ENCODE measurements at places on chromosomes 4 and X.

GRCh38 chr4:138894011-138894410 lies 121.6 kb upstream of the NOCT start:
- DNase-seq, result no peak

- no peak for DNase-seq
Observed at GRCh38 chrX:40094900-40095582, 2.7 kb downstream of the BCOR start.

DNA sequence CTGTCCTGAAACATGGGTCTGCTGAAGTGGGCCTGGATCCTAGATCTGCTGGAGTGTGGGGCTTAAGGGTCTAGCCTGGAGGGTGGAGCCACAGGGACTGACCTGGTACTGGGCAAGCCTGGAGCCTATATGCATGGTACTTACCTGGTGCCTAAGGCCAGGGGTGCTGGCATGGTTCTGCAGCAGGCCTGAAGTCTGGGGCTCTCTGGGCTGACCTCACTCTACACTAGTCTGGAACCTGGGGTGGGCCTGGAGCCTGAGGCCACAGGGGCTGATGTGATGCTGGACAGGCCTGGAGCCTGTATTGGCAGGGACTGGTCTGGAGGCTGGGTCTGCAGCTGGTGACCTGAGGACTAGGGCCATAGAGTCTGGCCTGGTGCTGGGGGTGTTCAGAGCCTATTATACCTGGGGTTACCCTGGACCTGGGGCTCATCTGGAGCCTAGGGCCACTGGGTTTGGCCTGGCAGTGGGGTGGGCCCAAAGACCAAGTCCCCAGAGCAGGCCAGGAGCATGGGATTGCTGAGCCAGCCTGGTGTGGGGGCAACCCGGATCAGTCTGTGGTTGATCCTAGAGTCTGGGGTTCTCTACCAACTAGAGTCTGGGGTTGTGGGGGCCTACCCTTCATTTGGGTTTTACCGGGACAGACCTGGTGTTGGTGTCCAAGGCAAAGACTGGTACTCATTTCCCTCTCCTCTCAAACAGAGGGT lies 179.6 kb downstream of the SLC4A4 start:
- DNase-seq, result no peak

- no peak for DNase-seq
Observed at GRCh38 chr4:89829470-89830138, 7.4 kb downstream of the SNCA start.

GRCh38 chr4:4922441-4922840 lies 63.0 kb downstream of the MSX1 start:
- DNase-seq, result no peak

GRCh38 chr4:1572521-1572920 lies 111.6 kb downstream of the FAM53A start:
- DNase-seq, result no peak

- DNase-seq, result no peak
Observed at GRCh38 chr4:148874331-148874730, 432.1 kb upstream of the NR3C2 start.

DNA sequence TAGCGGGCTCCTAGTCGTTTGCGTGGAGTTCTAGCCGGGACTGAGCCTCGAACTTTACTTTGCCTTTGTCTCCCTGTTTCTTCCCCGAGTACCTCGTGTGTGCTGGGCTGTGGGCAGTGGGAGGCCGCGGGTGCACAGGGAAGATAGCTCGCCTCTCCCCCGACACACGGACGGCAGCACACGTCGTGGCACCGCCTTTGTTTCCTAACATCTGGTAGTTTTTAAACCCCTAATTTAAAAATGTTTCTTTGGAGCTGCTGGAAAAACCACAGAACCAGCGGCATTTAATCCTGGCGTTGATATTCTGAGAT lies 866 bp downstream of the RBM46 start:
- DNase-seq, result no peak

- DNase-seq, result no peak
Observed at GRCh38 chr4:105661028-105661427, 47.5 kb downstream of the INTS12 start.

- no peak for DNase-seq
Observed at GRCh38 chr4:168696280-168696679, 199.4 kb downstream of the PALLD start.

- no peak for DNase-seq
Observed at GRCh38 chr4:108003982-108004515, 14.4 kb downstream of the HADH start.

- DNase-seq, result peak; percentile 84
Observed at GRCh38 chrX:47129157-47129898, 15.2 kb downstream of the NDUFB11 start.

- no peak for DNase-seq
Observed at GRCh38 chr4:11397146-11397545, 31.5 kb downstream of the HS3ST1 start.

- DNase-seq, result no peak
Observed at GRCh38 chr4:169800541-169800940, 42.8 kb upstream of the HPF1 start.

GRCh38 chr4:38164346-38164745 lies 204.1 kb downstream of the PTTG2 start:
- DNase-seq, result no peak

DNA sequence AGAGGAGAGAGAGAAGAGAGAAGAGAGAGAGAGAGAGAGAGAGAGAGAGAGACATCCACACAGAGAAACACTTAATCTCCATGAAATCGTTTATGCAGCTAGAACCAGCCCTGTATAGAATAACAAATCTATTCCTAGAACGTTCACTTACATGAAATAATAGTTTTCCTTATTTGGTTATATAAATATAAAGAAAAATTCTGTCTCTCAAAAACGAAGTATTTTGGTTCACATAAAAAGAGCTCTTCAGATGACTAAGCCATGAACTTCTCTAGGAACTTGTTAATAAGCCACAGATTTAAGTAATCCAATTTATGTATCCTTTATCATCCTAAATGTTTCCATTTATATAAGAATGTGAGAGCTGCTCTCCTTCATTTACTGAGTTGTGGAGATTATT lies 1315.1 kb upstream of the PCDH7 start:
- DNase-seq, result no peak

- no peak for DNase-seq
Observed at GRCh38 chr4:163758032-163758431, 263.5 kb downstream of the TMA16 start.

DNA sequence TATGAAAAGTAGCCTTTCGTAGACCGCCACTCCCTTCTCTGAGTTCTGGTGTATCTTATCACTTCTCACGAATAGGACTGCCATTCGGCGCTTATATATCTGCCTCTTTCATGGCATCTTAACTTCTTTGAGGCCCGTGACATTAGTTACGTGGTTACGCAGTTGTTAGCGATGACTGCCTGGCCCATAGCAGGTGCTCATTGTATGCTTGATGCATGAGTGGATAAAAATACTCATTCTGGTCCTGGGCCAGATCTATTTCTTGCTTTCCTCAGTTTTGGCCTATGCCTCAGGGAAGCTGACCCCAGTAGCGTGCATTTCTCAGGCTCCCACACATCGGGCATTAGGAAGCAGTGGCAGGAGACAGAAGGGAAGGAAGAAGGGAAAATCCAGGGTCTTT lies 60.7 kb upstream of the PITX2 start:
- no peak for DNase-seq

- DNase-seq, result no peak
Observed at GRCh38 chrX:84186603-84187532, 1.1 kb downstream of the RPS6KA6 start.

GRCh38 chrX:74251006-74251930 lies 52.7 kb upstream of the ZCCHC13 start:
- DNase-seq, result no peak

GRCh38 chr4:24809376-24809775 lies 14.0 kb downstream of the SOD3 start:
- no peak for DNase-seq

- no peak for DNase-seq
Observed at GRCh38 chr4:124953486-124953885, 241.0 kb upstream of the ANKRD50 start.

DNA sequence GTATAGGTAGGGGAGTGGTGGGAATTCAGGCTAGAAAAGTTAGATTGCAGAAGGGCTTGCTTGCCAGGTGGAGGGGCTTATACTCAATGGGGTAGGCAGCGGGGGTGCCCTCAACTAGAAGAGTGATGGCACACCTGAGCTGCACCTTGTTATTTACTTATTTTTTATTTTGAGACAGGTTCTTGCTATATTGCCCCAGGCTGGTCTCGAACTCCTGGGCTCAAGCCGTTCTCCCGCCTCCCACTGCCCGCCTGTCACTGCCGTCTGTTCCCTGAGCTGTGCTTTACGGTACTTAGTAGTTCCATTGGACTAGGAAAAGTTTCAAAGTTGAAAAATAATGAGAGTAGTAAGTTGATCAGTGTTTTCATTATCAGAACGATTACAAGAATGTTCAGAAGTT lies 2.0 kb downstream of the ZFX start:
- DNase-seq, result no peak

DNA sequence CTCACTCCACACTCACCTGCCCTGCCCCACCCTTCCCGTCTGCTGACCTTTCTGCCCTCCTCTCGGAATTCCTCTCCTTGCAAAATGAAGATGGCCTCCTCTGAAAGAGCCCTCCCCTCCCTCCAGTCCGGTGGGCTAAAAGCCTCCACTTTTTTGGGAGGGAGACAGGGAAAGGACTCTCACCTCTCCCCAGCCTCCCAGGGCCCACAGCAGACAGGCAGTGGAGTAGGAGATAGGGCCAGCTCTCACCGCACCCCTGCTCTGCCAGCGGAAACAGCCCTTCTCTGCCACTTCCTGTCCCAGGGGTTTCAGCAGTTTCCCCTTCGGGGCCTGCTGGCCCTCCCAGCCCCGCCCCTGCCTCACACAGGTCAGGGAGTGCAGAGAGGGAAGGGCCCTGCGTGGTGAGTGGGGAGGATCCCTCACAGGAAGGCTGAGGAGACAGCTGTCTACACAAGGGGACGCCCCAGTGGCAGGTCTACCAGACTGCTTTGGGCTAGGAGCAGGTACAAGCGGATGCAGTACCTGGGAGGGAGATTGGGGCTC lies 18.2 kb downstream of the ELF4 start:
- DNase-seq, result no peak

DNA sequence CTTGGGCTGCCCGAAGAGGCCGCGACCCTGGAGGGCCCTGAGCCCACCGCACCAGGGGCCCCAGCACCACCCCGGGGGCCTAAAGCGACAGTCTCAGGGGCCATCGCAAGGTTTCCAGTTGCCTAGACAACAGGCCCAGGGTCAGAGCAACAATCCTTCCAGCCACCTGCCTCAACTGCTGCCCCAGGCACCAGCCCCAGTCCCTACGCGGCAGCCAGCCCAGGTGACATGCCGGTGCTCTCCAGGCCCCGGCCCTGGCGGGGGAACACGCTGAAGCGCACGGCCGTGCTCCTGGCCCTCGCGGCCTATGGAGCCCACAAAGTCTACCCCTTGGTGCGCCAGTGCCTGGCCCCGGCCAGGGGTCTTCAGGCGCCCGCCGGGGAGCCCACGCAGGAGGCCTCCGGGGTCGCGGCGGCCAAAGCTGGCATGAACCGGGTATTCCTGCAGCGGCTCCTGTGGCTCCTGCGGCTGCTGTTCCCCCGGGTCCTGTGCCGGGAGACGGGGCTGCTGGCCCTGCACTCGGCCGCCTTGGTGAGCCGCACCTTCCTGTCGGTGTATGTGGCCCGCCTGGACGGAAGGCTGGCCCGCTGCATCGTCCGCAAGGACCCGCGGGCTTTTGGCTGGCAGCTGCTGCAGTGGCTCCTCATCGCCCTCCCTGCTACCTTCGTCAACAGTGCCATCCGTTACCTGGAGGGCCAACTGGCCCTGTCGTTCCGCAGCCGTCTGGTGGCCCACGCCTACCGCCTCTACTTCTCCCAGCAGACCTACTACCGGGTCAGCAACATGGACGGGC lies 579 bp downstream of the ABCD1 start:
- no peak for DNase-seq

DNA sequence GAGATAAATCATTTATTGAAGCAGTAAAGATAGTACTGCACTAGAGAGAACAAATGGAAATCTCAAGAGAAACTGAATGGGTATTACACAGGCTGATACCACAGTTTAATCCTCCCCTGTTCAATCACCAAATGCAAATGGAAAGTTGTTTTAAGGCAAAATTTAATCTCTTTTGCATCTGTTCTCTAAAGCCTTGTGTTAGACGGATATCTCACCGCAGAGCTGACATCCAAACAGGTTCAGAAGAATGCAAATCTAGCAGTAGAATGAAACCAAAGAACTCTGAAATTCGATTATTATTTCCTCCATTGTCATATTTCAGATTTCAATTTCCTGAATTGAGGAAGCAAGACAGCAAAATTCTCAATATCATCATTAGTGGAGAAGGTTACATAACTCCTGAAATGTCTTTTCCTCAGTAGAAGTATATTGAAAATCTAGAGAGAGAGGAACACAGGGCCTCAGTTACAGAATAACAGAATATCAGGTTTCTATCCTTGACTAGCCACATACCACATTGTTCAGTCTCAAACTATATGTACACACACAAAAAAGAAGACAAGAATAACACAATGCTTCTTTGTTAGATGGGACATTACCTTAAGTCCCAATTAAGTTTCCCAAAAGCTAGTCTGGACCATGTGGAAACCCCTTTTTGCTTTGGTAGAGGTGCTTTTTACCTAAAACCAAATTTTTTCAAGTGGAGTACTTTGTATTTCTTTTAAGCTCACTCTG lies 94.1 kb upstream of the BANK1 start:
- no peak for DNase-seq

- no peak for DNase-seq
Observed at GRCh38 chr4:86685401-86685800, 91.3 kb downstream of the PTPN13 start.

DNA sequence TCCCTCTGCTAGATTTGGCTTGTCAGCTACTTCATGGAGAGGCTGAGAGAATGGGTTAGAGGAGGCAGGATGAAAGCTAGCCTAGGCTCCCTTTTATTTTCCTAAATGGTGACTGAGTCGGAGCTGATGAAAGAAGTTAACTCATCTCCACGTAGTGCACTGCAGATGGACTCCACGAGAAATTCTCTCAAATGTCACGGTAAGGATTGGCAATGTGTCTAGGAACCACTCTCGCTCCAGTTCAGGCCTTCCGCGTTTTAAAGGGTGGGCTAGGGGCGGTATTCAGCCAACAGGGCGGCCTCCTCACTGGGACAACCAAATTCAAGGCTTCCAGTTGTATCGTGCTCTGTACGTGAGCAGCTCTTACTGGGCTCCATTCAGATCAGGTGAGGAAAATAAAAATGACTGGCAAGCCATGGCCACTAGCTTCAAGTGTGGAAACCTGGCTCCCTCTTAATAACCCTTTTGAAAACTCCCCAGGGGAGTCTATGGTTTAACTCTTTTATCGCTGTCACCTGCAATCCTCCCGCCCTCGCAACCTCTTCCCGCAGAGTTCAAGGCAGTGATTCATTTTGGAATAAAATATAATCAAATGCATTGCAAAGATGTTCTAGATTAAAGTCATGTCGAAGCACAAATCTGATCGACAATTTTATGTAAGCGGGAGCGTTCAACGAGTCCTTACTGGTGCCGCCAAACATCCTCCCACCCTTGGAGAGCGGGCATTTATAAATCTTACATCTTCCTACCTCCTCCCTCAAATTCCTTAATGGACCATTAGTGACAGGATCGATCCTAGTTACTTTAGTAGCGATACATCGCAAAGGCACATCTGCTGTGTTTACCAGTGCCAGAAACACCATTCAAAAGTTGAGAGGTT lies 1.2 kb downstream of the SPOCK3 start:
- DNase-seq, result peak; percentile 8

- DNase-seq, result no peak
Observed at GRCh38 chr4:26218677-26219605, 101.9 kb upstream of the RBPJ start.
